ENCODE measurements at places on chromosomes 7 and 10.

- DNase-seq = no peak
These were observed 25.6 kb downstream of the HPS6 start for GRCh38 chr10:102090772-102091171.

- no peak for DNase-seq
These were observed 81.9 kb downstream of the NUDCD3 start for GRCh38 chr7:44408596-44408995.

DNA sequence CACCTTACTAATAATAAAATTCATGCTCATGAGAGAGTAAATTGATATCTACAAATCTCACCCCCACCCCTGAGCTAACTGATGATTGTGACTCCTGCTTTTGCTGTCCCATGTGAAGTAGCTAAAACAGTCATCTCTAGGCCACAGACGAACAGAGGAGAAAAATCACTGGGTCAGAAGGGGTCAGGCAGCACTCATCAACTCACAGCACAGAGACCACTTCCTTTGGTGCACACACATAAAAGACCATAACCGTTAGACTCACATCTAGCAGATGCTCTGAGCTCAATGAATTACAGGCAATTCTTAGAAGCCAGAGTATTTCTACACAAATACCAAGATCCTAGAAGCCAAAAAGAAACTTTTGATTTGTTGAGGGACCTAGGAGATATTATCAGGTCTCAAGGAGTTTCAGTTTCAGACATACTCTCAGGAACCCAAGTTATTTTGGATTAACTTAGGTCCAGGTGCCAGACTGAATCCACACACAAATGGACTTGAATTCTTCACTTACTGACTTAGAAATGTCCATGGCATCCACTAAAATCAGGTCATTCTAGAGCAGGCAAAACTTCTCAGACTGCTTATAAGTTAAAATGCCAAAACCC is 65.0 kb upstream of the TES start:
- DNase-seq = no peak

DNA sequence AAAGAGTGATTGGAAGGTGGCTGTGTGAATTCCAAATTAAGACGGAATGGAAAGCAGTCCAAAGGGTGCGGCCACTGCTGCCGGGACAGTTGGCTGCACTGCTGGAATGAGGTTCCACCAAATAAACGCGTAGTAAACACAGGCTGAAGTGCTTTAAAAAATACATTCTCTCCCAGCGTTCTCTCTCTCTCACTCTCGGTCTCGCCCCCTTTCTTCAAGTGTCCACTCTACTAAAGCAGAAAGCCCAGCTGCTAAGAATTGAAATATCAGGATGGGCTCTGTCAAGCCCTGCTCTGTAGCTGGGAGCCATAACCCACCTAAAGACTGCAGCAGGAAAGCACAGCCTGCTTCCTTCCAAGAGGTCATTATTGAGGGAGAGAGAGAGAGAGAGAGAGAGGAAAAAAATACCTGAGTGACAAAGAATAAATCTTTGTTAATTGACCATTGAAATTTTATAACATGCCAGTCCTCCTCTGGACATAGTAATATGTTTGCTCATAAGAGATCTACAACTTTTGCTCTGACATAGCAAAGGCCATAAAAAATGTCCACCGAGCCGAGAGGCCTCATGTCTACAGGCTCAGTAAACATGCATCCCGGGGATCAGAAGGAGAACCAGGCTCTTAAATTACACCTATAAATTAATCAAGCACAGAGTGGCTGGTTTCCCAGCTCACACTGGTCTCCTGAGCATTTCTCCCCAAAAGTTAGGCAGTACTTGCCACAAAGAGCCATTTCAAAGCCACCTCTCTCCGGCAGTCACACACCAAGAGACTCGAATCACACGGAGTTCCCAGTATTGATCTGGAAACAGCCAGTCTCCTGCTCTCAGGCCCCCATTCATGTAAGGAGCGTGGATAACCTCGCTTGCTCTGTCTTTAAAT is 72.8 kb downstream of the FGFR2 start:
- no peak for DNase-seq

- no peak for DNase-seq
These were observed 54.5 kb downstream of the COL1A2 start for GRCh38 chr7:94449151-94449725.

DNA sequence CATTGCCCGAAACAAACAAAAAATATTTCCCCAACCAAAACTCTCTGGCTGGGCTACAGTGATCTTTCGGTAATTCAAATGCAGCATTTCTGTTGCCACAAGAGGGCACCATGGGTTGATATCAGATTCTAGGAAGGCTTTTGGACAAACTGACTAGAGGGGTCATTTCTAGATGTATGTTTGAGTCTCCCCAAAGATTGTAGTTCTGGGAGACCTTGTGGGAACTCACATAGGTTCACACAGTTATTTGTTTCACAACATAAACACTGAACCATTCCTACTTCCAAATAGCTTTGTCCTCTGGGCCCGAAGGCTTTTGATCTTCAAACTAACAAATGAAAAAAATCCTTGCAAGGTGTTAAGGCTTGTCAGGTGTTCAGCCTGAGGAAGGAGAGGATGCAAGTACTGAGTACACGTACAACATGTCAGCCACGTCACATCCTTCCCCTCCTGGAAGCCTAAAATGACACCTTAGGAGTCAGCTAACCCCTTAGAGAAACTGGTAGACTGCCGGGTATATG is 37.0 kb upstream of the IL15RA start:
- no peak for DNase-seq

DNA sequence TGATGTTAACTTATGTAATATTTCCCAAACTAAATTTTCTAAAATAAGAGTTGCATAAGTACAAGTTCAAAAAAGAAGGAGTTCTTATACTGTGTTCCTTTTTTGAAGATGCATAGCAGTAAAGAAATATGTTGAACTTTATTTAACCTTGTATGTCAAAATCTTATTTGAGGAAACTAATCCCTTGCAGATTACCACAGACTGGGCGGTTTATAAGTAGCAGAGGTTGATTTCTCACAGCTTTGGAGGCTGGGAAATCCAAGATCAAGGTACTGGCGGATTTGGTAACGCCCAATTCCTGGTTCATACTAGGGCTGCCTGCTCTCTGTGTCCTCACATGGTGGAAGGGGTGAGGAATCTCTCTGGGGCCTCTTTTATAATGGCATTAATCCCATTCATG is 68.5 kb downstream of the GNAT3 start:
- DNase-seq = no peak

DNA sequence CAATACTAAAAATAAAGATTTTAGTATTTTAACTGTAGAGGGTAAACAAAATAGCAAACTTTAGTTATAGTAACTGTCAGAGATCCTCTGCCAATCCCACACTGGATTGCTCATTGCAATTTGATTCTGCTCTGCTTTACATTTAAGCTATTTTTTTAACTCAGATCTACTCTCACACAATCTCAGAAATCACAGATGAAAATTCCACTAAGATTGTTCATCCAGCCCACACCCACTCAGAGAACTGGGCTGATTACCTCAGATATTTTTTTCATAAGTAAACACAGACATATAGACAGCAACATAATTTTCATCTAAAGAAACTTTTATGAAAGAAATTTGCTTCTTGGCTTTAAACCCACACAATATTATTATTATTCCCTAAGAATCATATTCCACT is 7.0 kb downstream of the OSBPL3 start:
- no peak for DNase-seq

DNA sequence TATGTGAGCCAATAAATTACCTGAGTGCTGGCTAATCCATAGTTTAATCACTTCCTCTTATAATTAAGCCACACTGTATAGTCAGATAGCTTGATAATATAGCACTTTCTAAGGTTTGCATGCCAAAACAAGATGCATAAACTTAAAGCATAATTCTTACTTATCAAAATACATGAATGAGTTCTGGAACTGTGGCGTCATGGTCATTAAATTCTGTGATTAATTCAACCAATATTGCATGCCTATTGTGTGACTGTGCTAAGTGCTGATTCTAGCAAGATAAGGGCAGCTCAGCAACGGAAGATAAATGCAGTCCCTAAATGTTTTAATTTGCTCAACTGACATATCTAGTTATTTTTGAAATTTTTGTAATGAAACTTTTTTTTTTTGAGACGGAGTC is 29.7 kb downstream of the HOXA1 start:
- DNase-seq = no peak

- DNase-seq = no peak
These were observed 36.2 kb upstream of the OGDHL start for GRCh38 chr10:49798275-49798674.

DNA sequence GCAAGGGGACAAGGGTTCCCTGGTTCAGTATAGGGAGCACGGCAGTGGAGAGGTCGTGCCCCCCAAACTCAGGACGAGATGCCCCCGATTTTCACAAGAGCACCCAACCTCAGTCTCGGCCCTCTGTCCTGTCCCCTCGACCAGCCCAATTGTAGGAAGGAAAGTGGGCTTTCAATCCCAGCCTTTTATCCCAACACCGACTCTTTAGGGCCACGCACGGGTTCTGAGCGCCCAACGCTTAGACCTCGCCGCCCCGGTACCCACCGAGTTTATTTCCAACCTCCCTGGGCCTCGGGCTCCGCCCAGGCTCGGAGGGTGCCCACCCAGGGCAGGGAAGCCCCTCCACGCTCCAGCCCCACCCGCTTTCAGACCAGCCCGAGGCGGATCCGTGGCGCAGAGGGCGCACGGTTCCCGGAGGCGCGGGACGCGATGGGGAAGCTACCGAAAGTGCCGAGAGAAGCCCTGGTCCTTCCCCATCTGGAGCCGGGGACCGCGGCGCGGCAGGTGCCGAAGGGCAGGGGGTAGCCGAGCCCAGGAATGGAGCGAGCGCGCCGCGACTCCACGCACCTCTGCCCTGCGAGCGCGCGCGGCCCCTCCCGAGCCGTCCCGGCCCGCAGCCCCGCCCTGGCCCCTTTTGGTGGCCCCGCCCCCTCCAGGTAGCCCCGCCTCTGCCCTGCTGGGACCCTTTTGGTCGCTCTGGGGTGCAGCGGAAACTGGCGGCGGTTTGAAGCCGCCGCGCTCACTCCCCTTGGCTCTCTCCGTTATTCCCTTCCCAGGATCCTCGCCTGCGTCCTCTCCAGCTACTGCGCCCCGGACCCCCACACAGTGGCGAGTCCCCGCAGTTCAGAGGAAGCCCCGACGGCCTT is 20.4 kb downstream of the GRID2IP start:
- peak; percentile 41 for DNase-seq

Measured in activated T-cell treated with anti-CD3 and anti-CD28 coated beads for 24 hours (primary cell).